GM10248 (cell line): ENCODE measurements at places on chromosomes 7 and 10.

DNA sequence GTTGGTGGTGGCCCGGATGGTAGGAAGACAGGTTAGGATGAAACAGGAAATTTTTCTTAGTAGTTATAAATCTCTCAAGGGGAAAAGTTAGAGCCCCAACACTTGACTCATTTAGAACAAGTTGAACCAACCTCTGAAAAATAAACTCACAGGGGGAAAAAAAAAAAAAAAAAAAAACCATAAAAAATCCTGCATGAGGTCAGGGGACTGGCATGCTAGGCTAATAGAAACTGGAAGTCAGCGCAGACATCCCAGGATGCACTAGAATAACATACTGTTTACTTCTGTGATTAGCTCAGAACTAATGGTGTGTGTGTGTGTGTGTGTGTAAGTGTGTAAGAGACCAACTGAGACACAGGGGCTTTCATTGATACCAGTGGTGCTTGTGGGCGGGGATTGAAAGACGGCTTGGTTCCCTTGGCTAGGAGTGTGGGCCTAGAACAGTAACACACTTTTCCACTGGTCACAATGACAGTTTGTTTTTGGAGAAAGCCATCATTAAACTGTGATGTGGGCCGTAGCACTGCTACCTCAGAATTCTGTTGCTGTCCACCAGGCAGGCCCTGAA is 491.6 kb upstream of the GALNT17 start:
- no peak for DNase-seq

DNA sequence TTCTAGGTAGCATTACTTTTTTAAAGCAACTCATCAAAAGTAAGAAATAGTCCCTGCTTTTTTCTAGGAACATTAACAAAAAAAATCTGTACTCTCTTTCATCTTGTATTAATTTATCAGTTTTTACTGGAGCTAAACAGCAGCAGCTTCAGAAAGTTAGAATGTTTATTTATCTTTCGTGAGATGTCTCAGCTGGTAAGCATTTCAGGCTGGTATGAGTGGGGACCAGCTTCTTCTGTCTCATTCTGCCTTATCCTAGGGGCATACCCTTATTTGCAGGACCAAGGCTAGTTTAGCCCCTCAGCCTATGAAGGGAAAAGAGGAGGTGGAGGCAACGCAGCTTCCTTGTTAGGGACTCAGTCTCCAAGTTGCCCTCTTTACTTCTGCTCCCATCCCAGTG is 35.1 kb downstream of the LANCL2 start:
- no peak for DNase-seq

GRCh38 chr7:77866370-77866769 is 67.8 kb downstream of the PHTF2 start:
- DNase-seq, result no peak

GRCh38 chr7:116547347-116547746 is 22.5 kb downstream of the CAV1 start:
- no peak for DNase-seq
